ENCODE measurements at places on chromosomes 12 and 14.
A peak's percentile ranks its signal among the peaks of the same experiment; 100 is the strongest.

GRCh38 chr12:51683763-51684357 lies 92.8 kb downstream of the SCN8A start:
- H3K27ac ChIP-seq: no peak overlapping the region
- no peak for DNase-seq
- no peaks in the 10 kb centered on the region for H3K36me3 ChIP-seq
- H3K4me1 ChIP-seq: no peaks in the 10 kb centered on the region
- no peaks in the 10 kb centered on the region for H3K27me3 ChIP-seq

- peaks cover 18% of the 10 kb centered on the region for H3K4me1 ChIP-seq
- no peaks in the 10 kb centered on the region for H3K36me3 ChIP-seq
- H3K27me3 ChIP-seq: no peaks in the 10 kb centered on the region
- no peak overlapping the region for H3K27ac ChIP-seq
- H3K4me3 ChIP-seq: no peak overlapping the region
These were observed 85.5 kb downstream of the ADGRD1 start for GRCh38 chr12:131038961-131039950.

DNA sequence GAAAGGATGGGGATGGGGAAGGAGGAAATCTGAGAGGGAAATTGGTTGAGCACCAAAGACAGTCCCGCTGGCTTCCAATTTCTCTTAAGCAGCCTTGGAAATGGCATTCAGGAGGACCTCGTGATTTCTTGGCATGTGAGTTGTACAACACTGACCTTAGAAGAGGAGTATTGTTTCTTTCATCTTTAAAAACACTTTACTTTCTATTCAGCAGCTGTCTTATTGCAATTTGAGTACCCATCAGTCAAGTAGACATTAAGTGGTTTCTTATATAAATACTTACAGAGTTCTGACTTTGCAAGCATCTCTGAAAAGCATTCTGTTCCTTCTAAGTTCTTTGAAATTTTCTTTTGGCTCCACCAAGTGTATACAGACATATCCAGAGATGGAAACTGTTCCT lies 83.2 kb downstream of the LMNTD1 start:
- no peaks in the 10 kb centered on the region for H3K4me1 ChIP-seq
- H3K4me3 ChIP-seq: no peak overlapping the region
- H3K27me3 ChIP-seq: no peaks in the 10 kb centered on the region
- peak; percentile 42 for DNase-seq
- H3K36me3 ChIP-seq: no peaks in the 10 kb centered on the region

- no peaks in the 10 kb centered on the region for H3K4me1 ChIP-seq
- H3K27me3 ChIP-seq: no peaks in the 10 kb centered on the region
- DNase-seq: no peak
- no peaks in the 10 kb centered on the region for H3K36me3 ChIP-seq
These were observed 232.9 kb downstream of the ATXN7L3B start for GRCh38 chr12:74770552-74770951.

GRCh38 chr14:91244501-91244901 lies at the start of gene GPR68:
Gene GPR68, minus strand, starts transcription at chr14:91244704. Its CDS starts 9,654 bp downstream, at chr14:91235050.
- no peak for DNase-seq
- peak within 1 kb of the TSS; percentile 21 for H3K27ac ChIP-seq
- H3K4me3 ChIP-seq: peak within 1 kb of the TSS; percentile 13
- no peaks in the 10 kb centered on the region for H3K36me3 ChIP-seq
- H3K27me3 ChIP-seq: no peaks in the 10 kb centered on the region

- no peaks in the 10 kb centered on the region for H3K27me3 ChIP-seq
- no peak for DNase-seq
- peaks cover 7% of the 10 kb centered on the region for H3K4me1 ChIP-seq
- H3K4me3 ChIP-seq: no peak overlapping the region
- no peak overlapping the region for H3K27ac ChIP-seq
These were observed 63.5 kb downstream of the ERH start for GRCh38 chr14:69334576-69334975.

- no peaks in the 10 kb centered on the region for H3K27me3 ChIP-seq
- no peaks in the 10 kb centered on the region for H3K36me3 ChIP-seq
- no peak overlapping the region for H3K27ac ChIP-seq
- H3K4me3 ChIP-seq: no peak overlapping the region
These were observed 29.0 kb upstream of the A2M start for GRCh38 chr12:9144730-9145106.

DNA sequence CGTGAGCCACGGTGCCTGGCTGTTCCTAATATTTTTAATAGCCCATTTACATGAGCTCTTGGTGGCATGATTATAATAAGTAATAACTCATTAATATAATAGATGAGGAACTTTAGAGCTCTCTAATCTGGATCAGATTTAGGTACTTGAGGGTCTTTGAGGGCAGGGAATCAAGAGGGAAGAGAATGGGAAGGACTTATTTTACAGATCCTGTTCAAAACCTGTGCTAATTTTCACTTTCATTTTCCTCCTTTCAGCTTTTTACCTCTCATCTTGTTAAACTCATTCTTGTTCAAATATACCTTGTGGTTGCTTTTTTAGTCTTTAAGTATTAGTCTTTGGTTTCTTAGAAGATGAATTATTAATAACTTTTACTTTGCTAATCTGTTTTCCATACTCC lies 5.6 kb downstream of the NECAP1 start:
- no peak overlapping the region for H3K4me3 ChIP-seq
- no peak for DNase-seq
- H3K27me3 ChIP-seq: no peaks in the 10 kb centered on the region
- peaks cover 31% of the 10 kb centered on the region for H3K4me1 ChIP-seq
- H3K36me3 ChIP-seq: peaks cover 35% of the 10 kb centered on the region

GRCh38 chr14:85165094-85165493 lies 364.9 kb upstream of the FLRT2 start:
- no peak overlapping the region for H3K27ac ChIP-seq
- H3K27me3 ChIP-seq: no peaks in the 10 kb centered on the region
- DNase-seq: no peak

DNA sequence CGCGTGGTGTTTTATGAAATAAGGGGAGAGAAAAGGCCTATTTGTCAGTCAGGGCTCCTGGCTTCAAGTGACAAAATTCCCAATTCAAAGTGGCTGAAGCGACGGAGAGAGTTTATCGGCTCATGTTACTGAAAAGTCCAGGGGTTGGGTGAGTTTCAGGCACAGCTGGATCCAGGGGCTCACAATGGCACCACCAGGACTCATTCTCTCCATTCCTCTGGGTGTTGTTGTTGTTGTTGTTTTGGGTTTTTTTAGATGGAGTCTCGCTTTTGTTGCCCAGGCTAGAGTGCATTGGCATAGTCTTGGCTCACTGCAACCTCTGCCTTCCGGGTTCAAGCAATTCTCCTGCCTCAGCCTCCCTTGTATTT lies 119.4 kb downstream of the SCARB1 start:
- H3K27me3 ChIP-seq: no peaks in the 10 kb centered on the region
- peaks cover 31% of the 10 kb centered on the region for H3K4me1 ChIP-seq
- H3K36me3 ChIP-seq: no peaks in the 10 kb centered on the region
- H3K4me3 ChIP-seq: no peak overlapping the region
- H3K27ac ChIP-seq: peak overlapping the region; percentile 78
- DNase-seq: no peak

DNA sequence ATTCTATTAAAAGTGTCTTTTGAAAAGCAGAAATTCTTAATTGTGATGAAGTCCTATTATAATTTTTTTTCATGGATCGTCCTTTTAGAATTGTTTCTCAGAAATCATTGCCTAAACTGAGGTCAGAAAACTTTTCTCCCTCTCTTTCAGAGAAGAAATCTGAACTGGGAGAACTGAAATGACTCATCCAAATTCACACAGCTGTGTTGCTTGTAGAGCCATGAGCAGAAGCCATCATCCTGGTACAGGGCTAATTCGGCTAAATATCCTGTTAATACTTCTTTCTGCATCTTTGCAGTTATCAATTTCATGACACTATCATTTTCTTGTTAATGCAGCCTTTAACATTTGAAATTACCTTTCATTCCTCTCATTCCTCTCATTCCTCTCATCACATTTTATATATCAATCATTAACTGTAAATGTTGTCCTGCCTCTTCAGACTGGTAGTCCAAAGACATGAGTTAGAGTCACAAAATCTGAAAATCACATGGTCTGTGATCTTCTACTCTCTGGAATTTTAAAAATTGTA lies 15.5 kb downstream of the SLC15A5 start:
- no peak overlapping the region for H3K27ac ChIP-seq
- no peaks in the 10 kb centered on the region for H3K27me3 ChIP-seq
- H3K4me3 ChIP-seq: no peak overlapping the region
- no peak for DNase-seq

DNA sequence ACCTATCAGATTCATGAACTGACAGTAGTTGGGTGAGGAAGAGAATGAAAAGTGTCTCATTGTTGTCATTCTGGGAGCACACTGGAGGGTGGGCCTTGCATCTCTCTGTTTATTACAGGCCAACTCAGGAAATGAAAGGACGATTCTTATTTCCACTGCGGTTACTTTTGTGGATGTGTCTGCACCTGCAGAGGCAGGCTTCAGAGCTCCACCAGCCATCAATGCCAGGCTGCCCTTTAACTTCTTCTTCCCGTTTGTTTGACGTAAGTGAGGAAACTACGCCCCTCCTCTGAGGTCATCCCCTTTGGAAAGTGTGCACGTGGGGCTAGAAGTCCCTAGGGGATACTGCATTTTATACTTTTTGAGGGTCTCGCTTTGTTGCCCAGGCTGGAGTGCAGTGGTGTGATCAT lies 33.7 kb downstream of the TCTN1 start:
- H3K27me3 ChIP-seq: no peaks in the 10 kb centered on the region
- no peaks in the 10 kb centered on the region for H3K4me1 ChIP-seq
- H3K27ac ChIP-seq: no peak overlapping the region
- DNase-seq: no peak

GRCh38 chr14:36656687-36657398 lies 4.8 kb upstream of the PAX9 start:
- no peak for DNase-seq
- peaks cover 42% of the 10 kb centered on the region for H3K27me3 ChIP-seq
- no peaks in the 10 kb centered on the region for H3K36me3 ChIP-seq
- H3K4me1 ChIP-seq: peaks cover 42% of the 10 kb centered on the region

DNA sequence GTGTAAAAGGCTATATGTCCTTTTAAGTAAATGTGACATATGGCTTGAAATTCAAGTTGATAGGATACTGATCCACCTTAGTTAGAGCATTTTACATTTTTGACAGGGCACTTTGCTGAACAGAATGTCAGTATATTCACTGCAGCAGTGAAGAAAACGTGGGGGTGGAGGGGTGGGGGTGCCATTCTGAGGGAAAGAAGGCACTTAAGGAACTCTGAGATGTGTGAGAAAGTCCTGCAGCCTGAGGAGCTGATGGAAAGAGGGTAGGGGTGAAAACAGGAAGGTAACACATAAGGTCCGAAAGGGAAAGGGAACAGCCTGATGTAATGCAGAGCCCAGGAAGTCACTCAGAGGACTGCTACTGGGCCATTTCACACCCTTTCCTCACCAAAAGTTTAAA lies 265.5 kb upstream of the GRIP1 start:
- DNase-seq: no peak
- H3K36me3 ChIP-seq: no peaks in the 10 kb centered on the region
- H3K4me3 ChIP-seq: no peak overlapping the region
- H3K4me1 ChIP-seq: no peaks in the 10 kb centered on the region

- H3K27me3 ChIP-seq: no peaks in the 10 kb centered on the region
- H3K4me1 ChIP-seq: no peaks in the 10 kb centered on the region
- H3K4me3 ChIP-seq: no peak overlapping the region
- H3K27ac ChIP-seq: no peak overlapping the region
- no peak for DNase-seq
- H3K36me3 ChIP-seq: no peaks in the 10 kb centered on the region
These were observed 283.2 kb downstream of the TTC8 start for GRCh38 chr14:89107626-89108025.

- H3K27ac ChIP-seq: no peak overlapping the region
- H3K4me1 ChIP-seq: peaks cover 26% of the 10 kb centered on the region
- no peak overlapping the region for H3K4me3 ChIP-seq
- H3K27me3 ChIP-seq: no peaks in the 10 kb centered on the region
- H3K36me3 ChIP-seq: no peaks in the 10 kb centered on the region
These were observed 1.6 kb downstream of the LTA4H start for GRCh38 chr12:96033549-96034389.
